ENCODE measurements at places on chromosomes 5 and 9.

DNA sequence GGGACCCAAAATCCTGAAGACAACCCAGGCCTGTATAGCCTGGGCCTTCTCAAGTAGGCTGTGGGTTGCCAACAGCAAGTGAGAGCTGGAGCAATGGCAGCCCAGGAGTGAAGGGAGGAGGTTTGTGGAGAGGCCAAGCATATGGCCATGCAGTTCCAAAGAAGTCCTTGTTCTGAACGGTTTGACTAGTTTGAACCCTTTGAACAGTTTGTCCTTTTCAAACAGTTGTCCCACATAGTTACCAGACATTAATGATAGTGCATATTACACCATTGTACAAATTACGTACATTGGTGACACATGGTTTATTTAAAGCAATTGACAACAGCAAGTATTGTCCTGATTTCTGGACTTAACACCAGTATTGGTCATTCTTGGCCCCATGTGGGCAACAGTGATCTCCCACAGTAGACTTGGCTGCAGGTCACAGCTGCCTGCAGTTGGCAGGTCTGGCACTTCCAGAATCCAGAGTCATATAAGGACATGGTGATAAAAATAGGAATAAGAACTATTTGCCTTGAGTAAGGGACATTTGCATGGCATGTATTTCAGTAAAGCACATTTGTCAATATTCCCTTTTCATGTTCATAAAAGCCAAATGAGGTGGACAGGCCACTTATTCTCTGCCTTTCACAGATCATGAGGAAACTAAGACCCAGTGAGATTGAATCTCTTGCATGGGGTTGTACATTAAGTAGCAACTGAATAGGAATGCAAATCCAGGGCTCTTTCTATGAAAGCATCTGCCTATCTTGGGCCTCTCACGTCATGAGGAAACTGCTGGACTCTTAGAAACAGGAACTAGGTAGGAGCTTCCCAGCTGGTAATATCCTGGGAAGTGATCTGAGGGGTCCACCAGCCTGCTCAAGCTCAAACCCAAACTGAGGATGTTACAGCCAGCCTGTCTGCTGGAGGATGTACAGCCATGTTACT is 30.3 kb downstream of the SLC25A48 start:
- DNase-seq = no peak

DNA sequence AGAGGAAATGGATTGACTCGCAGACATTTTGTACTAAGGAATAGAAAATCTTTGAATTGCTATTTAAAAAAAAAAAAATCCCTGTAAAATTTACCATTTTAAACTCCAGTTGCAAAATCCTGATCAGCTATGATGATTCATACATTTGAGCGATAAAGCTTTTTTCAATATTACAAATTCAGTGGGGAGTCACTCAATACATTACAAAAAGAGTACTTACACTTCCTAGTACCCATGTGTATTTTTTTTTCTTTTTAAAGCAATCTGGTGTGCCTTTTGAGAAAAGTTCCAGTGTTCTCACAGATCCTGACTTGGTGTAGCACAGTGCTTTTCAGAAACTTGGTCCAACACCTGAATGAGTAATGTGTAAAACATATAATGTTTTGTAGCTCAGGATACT is 54.3 kb downstream of the PIK3R1 start:
- DNase-seq = no peak

GRCh38 chr5:110896901-110897300 is 158.1 kb downstream of the SLC25A46 start:
- no peak for DNase-seq

GRCh38 chr9:131291795-131292315 is 2.3 kb downstream of the PLPP7 start:
- no peak for DNase-seq

GRCh38 chr9:129331772-129332500 is 153.9 kb upstream of the IER5L start:
- no peak for DNase-seq

DNA sequence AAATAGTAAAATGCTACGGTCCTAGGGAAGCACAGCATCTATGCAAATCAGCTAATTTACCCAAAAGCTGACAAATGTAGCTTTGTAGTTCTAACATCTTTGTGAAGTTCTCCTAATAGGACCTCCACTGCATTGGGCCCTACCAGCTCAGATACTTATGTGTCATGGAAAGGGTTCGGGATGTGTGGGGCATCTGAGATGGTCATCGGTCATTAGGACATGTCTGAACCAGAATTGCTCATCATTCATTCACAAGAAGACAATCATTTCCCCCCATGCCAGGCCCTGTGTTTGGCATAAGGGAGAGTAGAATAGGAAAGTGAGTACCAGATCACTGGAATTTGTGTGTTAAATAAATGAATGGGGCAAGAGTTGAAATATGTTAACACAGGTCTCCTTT is 35.7 kb downstream of the PWWP2A start:
- DNase-seq = no peak

- no peak for DNase-seq
These were observed 3.5 kb upstream of the PDZD2 start for GRCh38 chr5:31635446-31635845.

DNA sequence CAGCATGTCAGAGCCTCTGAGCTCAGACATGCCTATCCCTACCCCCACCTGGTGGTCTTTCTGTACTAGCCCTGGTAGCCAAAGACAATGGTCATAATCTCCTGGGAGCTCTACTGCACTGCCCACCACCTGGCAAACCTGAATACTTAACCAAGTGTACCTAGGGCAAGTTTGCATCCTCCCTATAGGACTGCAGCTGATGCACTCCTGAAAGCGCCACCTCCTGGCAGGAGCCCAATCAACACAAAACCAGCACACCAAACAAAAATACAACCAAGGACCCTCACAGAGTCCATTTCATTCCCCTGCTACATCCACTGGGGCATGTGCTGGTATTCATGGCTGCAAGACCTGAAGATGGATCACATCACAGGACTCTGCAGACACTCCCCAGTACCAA is 14.8 kb upstream of the FAM174A start:
- no peak for DNase-seq

- no peak for DNase-seq
These were observed 47.2 kb downstream of the SYK start for GRCh38 chr9:90848866-90849265.

- DNase-seq = no peak
These were observed 35.3 kb upstream of the HSPA9 start for GRCh38 chr5:138610415-138610917.

DNA sequence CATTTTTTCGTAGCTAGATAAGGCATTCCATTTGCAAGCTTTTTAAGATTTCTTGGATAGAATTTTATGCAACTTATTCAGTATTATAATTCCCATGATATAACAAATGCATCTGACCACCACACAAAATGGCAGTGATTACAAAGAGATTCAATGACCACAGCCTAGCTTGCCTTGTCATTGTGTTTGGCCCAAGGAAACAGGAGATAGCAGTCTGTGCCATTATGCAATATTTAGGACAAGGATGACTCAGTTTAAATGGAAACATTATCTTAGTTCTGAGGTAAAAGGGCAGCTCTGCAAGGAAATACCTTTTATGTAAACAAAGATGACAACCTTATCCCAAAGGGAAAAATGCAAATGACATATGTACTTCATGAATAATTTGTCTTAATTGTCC is 89.8 kb downstream of the NUDT12 start:
- no peak for DNase-seq

DNA sequence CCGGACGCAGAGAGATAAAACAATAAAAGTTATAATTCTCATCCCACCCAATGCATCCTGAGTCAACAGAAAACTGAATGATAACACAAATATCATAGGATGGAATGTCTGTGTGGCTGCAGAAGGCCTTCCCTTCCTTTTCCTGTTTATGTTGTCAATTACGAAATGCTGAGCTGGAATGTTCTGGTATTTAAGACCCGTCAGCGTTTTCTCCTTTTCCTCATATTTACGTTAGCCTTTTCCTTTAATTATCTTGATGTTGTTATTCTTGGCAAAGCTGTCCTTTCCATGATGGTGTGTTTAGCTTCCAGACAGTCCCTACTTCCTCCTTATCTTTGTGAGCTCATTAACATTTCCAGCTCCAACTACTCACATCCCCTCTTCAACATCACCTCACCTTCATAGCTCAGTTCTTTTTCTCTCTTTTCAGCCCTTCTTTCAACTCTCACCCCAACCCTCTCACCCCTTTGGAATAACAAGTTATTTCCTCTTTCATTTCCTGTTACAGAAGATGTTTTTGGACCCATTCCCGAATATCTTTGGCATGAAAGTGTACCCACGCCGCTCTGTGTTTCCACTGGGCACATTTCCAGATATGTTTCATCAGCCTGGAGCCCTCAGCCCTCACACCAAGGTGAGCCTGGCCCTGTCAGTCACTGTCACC is 221.6 kb downstream of the NR2F1-AS1 start:
- no peak for DNase-seq

- DNase-seq = no peak
These were observed 165.1 kb downstream of the PLK2 start for GRCh38 chr5:58294598-58295305.

GRCh38 chr9:98831696-98832095 is 24.2 kb downstream of the GALNT12 start:
- DNase-seq = no peak

GRCh38 chr5:32222723-32223470 is 48.8 kb upstream of the GOLPH3 start:
- DNase-seq = no peak

- DNase-seq = no peak
These were observed 3.1 kb upstream of the DBH start for GRCh38 chr9:133632806-133633680.

DNA sequence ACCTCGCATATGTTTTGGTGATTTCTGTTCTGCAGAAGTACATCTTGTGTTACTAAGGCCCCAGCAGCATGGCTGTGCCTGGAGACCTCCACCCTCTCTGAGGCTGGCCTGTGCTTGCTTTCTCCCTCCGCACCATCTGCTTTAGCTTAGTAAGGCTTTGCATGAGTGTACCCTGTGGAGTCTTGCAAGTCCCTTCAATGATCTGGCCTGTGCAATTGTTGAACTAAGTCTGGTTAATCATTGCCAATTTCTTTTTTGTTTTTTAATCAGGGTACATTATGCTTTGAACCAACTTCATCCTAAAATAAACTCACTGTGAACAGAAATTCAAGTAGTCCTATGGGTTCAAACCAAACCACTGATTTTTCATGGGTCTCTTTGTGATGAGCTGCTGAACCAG is 32.3 kb downstream of the ACOT12 start:
- DNase-seq = no peak

DNA sequence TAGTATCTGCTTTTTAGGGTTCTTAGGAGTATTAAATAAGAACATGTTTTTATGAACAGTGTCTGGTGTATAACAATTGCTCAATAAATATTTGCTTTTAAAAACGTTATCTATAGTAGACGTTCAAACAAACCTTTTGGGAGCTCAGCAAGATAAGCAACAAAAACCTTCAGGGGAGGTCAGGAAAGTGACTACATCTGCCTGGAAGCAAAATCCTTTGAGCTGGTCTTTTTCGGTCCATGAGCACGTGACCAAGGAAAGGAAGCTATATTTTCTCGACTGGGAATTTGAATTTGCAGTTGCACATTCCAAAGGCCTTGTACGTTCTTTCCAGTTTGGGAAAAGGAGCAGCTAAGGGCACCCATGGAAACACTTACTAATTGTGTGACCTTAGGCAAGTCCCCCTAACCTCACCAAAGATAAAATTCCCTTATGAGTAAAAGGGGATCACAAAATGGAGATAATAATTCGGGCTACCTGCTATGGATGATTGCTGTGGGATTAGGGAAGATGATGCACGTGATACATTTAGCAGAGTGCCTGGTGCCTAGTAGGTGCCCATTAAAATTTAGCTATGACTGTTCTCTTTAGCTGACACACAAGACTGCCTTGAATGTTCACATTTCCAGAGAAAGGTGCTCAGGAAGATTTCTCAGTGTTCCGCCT is 45.4 kb downstream of the PTTG1 start:
- no peak for DNase-seq

DNA sequence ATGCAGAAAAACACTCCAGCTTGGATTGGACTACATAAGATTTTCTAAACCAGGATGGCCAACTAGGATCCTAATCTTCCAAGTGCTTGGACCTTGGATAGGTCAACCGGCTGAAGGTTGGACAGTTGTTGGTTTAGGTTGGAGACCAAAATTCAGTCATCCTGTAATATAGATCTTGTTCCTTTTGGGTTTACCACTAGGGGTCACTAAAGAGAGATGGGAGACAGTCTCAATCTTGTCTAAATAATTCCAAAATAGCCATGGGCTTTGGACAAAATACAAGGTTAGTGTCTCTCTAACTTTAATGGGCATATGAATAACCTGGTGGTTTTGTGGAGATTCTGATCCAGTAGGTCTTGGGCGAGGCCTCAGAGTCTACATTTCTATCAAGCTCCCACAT is 148.7 kb upstream of the ERCC6L2 start:
- DNase-seq = no peak

Data from stimulated activated CD4-positive, alpha-beta T cell treated with anti-CD3 and anti-CD28 coated beads, Interleukin-1b, Interleukin-23, amount 100 ng/mL, for 1 hour (primary cell).